AG10803 (cell line): ENCODE measurements at places on chromosomes 6 and 20.

DNA sequence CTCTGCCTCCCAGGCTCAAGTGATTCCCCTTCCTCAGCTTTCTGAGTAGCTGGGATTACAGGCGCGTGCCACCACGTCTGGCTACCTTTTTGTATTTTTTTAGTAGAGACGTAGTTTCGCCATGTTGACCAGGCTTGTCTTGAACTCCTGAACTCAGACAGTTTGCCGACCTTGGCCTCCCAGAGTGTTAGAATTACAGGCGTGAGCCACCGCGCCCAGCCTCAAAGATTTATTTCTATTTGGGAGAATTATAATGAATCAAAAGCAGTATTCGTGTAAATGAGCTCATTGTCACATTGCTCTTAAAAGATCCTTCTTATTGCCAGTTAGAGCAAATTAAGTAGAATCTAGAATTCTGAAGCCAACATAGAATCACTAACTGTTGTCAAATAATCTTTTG is 9.4 kb upstream of the ZNF343 start:
- no peak for DNase-seq

DNA sequence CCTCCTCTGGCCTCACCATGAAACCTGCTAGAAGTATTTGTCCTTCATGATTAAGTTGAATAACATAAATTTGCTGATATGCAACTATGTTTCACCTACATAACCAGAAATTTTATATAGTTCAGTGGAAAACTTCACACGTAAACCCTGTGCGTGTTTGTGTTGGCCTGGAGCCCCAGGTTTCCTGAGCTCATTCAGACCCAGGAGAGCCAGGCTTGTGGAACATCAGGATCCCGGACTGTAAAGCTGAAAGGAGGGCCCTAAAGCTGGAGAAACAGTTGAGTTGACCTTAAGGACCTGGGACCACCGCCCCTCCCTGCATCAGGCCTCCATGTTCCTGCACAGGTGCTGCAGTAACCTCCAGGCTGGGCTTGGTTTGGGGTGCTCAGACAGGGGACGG is 3.1 kb upstream of the SPATS1 start:
- no peak for DNase-seq

- no peak for DNase-seq
Observed at GRCh38 chr6:110573136-110573535, 96.7 kb upstream of the SLC22A16 start.

DNA sequence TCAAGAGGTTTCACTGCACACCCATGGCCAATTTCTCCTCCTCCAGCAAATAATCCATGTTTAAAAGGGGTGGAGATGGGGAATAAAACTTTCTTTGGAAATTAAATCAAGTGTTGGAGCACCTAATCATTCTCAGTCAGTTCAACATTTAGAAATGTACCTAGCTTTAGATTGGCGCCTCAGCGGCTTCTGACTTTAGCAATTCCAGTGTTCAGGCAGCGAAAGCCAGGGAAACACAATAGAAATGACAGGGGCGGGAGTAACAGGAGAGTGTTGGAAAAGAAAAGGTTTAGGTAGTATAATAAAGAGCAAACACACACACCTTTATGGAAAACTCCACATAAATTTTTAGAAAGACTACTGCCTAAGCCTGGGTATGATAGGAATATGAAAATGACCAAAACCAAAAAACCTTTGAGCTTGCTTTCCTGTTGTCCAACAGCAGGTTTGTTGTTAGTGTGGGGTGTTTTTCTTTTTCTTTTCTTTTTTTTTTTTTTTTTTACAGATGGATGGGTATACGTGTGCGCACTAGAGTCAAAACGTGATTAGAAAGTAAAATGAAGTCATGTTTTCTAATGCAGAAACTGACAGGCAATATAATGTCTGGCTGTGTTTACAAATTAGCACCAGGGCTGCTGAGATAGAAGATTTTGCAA is 7.7 kb downstream of the TFAP2A start:
- no peak for DNase-seq

- DNase-seq, result no peak
Observed at GRCh38 chr6:86255973-86256372, 613.3 kb upstream of the SYNCRIP start.

GRCh38 chr6:155265843-155266535 is 2.2 kb downstream of the CLDN20 start:
- DNase-seq, result no peak
